ENCODE measurements at places on chromosomes 5 and 9.

DNA sequence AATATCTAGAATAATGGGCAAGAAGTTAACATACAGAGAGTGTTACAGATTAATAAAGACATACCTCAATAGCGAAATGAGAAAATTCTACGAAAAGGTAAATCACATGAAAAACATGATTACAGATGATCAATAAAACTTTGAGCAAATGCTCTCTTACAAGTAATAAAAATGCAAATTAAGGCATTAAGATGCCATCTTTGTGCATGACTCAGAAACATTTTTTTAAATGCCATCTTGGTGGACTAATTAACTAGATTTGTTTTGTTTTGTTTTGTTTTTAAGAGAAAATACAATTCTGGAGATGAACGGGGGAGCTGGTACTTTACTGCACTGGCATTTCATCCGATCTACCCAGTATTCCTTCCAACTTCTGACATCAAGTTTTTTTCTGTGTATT is 130.2 kb downstream of the SUSD1 start:
- no peak for DNase-seq

GRCh38 chr5:149108651-149109280 is 32.5 kb upstream of the ABLIM3 start:
- no peak for DNase-seq

GRCh38 chr5:67992923-67993322 is 222.6 kb upstream of the PIK3R1 start:
- DNase-seq = no peak

- DNase-seq = no peak
Observed at GRCh38 chr9:8140557-8140956, 341.0 kb upstream of the DMAC1 start.

DNA sequence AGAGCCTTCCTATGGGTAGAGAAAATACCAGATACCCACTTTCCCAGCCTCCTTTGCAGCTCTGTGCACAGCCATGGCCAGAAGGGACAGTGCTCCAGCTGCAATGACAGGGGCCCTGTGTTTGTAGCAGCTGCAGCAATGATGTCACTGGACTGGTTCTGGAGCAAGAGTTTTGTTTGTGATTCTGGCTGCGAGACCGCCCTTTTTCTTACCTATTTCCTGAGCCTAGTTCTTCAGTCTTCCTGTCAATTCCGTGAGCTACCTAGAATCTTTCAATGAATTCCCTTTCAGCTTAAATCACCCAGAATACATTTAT is 10.0 kb upstream of the BOD1 start:
- no peak for DNase-seq

GRCh38 chr9:69174616-69175463 is 763 bp downstream of the TJP2 start:
- DNase-seq = peak; percentile 50

- no peak for DNase-seq
Observed at GRCh38 chr9:113559834-113560800, 96.6 kb downstream of the RGS3 start.

- no peak for DNase-seq
Observed at GRCh38 chr9:76620996-76621395, 143.2 kb upstream of the PCA3 start.

- DNase-seq = no peak
Observed at GRCh38 chr5:58551492-58551891, 31.4 kb upstream of the RAB3C start.

GRCh38 chr9:70525519-70525918 is 111.1 kb upstream of the KLF9 start:
- DNase-seq = no peak

GRCh38 chr5:116507051-116507537 is 67.5 kb downstream of the SEMA6A start:
- DNase-seq = no peak

DNA sequence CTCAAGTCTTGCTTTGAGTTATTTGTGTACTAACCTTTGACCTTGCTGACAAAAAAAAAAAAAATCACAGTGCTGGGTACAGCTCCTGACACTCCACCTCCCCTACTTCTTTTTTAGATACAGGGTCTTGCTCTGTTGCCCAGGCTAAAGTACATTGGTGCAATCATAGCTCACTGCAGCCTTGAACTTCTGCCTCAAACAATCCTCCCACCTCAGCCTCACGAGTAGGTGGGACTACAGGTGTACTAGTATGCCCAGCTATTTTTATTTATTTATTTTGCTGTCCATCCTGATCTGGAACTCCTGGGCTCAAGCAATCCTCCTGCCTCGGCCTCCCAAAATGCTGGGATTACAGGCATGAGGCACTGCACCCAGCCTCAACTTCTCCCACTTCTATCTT is 57.2 kb upstream of the KCNMB1 start:
- no peak for DNase-seq

- DNase-seq = no peak
Observed at GRCh38 chr9:21542787-21543186, 60.7 kb upstream of the IFNE start.

GRCh38 chr9:33159777-33160127 is 7.4 kb downstream of the B4GALT1 start:
- DNase-seq = no peak

- no peak for DNase-seq
Observed at GRCh38 chr5:65190328-65191053, 291.2 kb downstream of the ADAMTS6 start.

DNA sequence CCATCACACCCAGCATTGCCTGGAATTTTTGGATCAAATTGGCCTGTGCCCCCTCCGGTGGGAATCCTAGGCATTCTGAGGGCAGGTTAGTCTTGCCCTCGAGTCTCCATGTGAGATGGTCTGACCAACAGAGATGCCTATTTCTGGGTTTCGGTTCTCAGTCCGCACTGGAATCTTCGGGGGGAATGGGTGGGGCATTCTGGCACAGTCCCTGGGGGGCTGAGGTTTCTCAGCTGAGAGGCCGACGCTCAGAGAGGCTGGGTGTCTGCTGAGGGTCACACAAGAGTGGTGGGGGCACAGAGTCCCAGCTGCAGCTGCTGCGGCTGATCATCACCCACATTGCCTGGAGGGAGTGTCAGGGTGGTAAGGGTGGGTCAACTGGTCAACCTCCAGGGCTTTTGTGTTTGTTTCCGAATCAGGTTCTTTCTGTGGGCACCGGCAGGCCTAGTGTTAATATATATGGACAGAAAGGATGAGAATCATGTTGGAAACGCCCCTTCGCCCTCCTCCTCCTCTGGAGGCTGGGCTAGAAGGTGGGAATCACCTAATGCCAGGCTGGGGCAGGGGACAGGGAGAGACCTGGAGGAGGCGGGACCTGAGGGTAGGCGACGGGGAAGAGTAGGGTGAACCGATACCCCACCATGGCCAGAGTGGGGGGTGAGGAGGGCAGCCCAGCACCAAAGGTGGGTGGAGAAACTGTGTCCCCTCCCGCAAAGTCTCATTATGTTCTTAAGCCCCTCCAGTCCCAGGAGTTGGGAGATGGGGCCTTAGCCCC is 149.5 kb upstream of the PHYKPL start:
- no peak for DNase-seq

GRCh38 chr5:2385818-2386217 is 365.7 kb downstream of the IRX2 start:
- DNase-seq = no peak

GRCh38 chr5:32099486-32100035 is 74.6 kb downstream of the GOLPH3 start:
- no peak for DNase-seq

GRCh38 chr9:116629634-116630033 is 57.5 kb upstream of the TRIM32 start:
- no peak for DNase-seq

DNA sequence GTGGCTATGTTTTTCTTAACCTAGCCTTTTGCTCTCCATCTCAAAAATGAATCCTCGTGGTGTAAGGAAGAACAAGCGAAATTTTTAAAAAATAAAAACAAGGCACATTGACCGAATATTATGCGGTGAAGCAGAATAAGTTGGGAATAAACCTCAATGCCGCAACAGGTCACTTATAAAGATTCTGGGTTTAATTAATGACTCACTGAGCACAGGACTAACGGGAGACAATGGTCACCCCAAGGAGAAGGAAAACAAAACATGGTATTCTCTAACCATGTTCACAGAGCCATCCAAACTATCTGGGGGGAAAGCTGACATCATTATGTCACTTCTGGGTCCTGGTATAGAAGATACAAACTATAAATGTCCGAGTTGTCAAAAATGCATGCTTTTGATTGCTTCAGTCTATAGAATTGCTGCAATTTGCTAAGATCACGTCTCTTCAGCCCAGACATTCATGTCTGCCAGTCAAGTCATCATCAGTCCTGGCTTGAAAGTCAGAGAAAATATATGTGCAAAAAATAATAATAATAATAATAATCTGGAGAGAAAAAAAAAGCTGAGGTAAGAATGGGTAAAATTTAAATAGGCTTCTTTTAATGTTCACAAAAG is 280.6 kb downstream of the NR2F1-AS1 start:
- no peak for DNase-seq

- no peak for DNase-seq
Observed at GRCh38 chr5:173629628-173630027, 13.2 kb upstream of the BOD1 start.

DNA sequence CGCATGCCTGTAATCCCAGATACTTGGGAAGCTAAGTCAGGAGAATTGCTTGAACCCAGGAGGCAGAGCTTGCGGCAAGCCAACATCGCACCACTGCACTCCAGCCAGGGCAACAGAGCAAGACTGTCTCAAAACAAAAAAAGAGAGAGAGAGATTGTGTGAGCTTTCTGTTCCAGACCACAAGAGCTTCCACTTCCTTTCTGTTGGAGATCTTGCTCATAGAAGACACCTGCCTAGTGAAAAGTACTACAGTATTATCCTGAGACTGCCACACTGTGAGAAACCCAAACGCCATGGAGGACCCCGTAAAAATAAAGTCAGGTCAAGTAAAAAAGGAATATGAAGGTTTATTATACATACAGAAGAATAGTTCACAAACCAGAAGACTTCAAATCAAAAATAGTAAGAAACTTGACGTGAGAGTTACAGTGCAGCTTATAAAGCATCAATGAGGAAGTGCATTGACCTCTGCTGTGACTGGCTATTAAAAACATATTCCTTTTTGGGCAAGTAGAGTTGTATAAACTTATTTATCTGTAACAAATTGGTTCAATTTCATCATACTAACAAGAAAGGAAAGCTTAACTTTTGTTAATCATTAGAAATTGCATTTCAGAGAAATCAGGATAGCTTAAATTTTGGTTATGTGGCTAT is 4.3 kb upstream of the EMB start:
- DNase-seq = no peak

GRCh38 chr5:95177456-95177855 is 107.4 kb downstream of the MCTP1 start:
- DNase-seq = no peak

- no peak for DNase-seq
Observed at GRCh38 chr9:27365707-27366376, 68.9 kb upstream of the EQTN start.

Data from NCI-H526 treated with DMSO at 0.1 percent for 48 hours (cell line).